Astrocyte of the cerebellum (primary cell): ENCODE measurements at places on chromosomes 1 and 21.

- DNase-seq: no peak
These were observed 37.1 kb upstream of the ANGPTL7 start for GRCh38 chr1:11151826-11152612.

DNA sequence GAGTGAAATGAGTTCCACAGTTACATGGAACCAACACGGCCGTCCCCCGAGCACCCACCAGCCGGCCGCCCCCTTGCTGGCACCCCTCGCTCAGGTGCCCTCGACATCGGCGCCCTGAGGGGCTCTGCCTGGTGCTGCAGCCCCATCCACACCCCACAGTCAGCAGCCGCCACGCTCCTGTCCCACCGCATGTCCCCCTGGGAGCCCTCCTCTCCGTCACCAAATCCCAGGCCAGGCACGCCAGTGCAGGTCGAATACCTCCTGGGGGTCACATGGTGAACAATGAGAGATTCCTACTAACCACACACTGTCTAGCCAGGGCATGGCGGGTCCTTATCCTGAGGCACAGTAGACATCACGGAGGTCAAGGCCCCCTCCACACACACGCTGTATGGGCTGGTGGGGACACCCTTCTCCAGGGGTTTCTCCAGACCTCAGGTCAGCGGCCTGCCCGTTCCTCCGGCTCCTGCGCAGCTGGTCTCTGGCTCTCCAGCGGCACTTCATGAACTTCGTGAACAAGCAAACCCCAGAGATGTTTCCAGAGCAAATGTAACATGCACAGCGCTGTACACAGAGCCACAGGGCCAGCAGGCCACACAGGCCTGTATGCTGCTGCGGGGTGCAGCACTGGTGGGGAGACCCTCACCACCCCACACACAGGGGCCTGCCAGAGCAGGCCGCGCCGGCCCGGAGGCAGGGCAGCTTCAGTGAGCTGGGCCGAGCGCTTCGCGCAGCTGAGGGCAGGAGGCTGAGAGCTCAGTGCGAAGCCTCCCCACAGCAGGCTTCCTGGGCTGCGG, 21.8 kb downstream of the POFUT2 start:
- DNase-seq: no peak

- no peak for DNase-seq
These were observed 33.4 kb downstream of the ADAMTS5 start for GRCh38 chr21:26933448-26933847.

DNA sequence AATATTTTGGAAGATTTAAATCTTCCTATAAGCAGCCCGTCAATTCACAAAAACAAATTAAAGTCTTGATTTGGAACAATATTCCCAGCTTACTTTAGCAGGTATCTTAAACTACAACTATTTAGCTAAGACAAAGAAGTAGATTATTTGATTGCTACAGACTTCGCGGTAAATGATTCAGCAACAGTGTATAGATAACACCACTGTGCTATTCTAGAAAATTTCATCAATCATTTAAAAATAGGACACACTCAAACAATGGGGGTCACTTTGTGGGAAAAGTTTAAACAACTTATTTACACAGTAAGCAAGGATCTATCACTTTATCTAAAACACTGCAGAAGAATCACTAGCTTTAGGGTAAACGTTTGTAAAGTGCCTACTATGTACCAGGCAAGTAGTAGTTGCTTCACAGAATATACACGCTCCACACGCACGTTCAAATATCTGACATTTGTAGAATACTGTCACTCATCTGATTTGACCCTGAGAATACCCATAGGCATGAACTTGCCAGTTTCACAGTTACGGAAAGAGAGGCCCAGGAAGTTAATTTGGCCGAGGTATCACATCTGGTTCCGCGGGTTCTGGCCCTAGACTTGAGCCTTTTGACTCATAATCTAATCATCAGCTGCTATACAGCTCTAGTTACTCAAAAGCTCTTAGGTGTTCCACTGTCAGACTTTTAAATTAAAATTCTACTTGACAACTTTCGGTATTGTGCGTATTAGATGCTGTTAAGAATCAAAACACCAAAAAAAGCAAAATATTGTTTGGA, 876 bp downstream of the DENND2C start:
- no peak for DNase-seq

DNA sequence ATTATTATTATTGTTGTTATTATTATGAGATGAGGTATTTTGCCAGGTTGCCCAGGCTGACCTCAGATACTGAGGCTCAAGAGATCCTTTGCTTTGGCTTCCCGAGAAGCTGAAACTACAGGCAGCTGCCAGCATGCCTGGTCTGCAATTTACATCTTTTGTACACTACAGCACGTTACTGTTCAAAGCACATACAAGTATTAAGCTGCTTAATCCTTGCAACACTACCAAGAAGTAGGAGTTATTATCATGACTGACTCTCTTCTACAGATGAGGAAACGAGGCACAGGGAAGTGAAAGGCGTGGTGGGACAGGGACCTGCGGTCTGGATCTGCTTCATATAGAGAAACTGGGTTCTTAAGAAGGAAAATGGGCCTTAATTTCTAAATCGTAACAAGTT, 11.6 kb downstream of the ERG start:
- DNase-seq: no peak

DNA sequence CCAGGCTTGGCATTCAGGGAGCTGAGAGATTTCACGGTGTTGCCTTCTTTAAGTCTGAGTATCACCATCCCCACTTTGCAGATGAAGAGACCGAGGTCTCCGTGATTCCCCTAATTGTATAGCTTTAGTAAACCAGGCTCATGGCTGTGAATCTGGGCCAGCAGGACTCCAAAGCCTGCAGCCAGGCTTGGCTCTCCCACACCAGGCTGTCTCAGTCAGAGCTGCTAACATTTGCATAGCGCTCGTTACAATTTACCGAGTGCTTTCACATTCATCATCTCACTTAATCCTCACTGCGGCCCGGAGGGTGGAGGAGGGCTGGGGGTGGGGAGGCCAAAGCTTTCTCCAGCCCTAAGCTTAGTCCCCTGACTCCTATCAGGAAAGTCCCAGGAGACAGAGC, 11.7 kb downstream of the C1orf94 start:
- DNase-seq: no peak

GRCh38 chr1:51973587-51974474, 16.7 kb downstream of the RAB3B start:
- no peak for DNase-seq

DNA sequence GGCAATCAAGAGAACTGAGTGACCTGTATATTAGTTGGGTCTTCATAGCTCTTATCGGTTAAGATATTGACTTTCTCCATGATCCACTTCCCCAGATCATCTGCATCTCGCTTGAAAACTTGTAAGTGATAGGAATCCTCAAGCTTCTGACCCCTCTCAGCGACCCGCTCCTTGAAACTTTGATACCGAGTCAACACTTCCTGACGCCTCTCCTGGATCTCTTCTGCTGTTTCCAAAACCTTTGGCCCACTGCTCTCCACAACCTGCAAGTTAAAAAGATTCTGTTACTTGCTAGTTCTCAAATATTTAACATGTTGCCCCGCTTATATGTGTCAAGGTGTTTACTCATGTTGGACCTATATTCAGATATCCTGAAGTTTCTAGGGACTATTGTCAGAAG, 1.4 kb downstream of the SPTA1 start:
- DNase-seq: no peak

DNA sequence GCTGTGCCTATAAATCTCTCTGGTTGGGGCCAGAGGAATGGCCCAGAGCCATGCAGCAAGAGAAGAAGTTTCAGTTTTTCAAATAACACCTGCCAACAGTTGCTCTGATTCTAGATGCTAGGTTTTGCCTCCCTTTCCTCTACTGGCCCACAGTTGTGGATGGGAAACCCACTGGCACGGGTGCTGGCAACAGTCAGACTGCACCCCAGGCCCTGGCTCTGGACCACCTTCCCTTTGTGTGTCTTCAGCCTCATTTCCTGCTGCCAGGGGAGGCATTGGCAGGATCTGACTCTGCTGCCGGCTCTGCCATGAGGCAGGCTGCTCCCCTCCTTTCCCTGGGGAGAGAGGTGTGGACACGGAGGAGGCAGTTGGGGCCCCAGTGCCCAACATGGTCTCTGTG, 142.0 kb downstream of the IGSF21 start:
- DNase-seq: no peak

DNA sequence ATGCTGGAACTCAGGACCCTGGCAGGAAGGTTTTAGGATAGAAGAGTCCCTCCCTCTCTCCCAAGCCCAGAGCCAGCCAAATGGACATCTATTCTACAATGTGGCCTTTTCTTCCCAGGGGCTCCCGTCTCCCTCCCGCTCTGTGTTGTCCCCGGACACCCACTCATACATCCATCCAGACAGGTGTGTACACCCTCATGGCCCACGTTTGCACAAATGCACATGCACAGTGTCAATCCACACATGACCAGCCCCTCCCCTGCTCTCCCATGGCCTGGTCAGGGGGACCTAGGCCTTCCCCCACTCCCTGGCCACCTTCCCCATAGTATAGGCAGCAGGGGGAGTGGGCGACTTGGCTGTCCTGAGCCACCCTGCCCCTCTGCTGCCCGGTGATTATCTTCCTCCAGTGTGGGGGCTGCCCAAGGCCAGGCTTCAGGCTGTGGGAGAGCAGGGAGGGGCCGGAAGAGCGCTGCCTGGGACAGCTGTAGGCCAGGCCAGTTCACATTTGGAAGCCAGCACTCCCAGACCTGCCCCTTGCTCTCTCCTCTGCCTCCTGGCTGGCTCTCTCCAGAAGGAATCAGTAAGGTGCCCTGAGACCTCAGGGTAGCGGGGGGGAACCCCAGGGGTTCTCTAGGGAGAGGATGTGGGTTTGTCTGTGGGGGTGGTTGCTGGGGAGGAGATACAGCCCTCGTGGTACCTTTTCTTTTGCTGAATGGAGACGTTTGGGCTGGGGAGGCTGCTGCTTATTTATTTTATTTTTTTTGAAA, 4.1 kb upstream of the PTPN7 start:
- DNase-seq: no peak

- no peak for DNase-seq
These were observed 15.4 kb downstream of the ACTRT2 start for GRCh38 chr1:3036447-3037280.

DNA sequence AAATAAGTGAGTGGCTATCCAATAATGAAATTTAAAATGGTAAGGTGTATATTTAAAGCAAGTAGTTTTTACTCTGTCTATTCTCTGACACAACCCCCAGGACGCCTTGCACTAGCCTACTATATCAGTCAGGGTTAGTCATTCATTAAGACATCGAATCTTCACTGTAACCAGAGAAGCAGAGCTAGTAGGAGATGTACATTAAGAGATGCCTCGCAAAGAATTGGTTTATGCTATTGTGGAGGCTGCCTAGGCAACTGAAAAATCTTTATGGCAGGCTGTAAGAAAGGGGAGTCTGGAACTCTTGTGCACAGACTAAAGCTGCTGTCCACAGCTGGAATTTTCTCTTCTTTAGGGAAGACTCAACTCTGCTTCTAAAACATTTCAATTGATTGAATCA, 28.8 kb downstream of the NTNG1 start:
- no peak for DNase-seq

- DNase-seq: no peak
These were observed 11.4 kb downstream of the SLC5A9 start for GRCh38 chr1:48233666-48234485.

DNA sequence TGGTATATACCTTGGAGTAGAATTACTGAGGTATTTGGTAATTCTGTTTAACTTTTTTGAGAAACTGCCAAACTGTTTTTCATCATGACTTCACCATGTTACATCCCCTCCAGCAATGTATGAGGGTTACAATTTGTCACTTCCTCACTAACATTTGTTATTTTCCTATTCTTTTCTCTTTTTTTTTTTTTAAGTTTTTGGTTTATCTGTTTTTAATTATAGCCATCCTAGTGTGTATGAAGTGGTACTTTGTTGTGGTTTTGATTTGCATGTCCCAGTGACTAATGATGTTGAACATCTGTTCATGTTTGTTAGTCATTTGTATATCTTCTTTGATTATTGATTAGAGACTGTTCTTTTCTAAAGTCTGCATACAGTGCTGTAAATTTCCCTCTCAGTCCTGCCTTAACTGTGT, 147.3 kb downstream of the HS2ST1 start:
- DNase-seq: peak; percentile 29

DNA sequence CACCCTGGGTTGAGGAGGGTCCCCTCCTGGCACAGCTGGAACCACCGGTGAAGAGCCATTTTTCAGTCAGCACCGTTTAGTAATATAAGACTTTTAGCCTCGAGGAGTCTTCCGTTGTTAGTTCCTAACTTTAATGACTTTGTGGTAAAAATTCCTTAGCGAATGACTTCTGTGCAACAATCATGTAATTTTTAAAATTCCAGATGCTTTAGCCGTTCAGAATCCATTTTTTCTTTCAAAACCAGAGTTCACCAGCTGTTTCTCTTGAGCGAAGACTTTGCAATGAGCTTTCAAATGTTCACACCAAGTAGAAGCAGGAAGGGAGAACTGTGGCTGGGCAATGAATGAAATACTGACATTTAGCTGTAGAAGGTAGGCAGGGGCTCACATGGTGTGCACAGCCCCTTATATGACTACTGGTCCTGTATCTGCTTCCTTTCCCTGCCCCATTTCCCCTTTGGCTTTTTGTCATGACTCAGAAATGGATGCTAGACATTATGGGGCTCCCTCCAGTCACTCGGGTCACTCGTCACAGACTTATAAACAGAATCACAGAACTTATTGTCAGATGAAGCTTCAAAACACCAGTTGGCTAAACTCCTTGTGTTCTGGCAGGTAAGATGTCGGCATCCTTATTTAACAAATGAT, 4.1 kb downstream of the DISC1 start:
- DNase-seq: no peak

DNA sequence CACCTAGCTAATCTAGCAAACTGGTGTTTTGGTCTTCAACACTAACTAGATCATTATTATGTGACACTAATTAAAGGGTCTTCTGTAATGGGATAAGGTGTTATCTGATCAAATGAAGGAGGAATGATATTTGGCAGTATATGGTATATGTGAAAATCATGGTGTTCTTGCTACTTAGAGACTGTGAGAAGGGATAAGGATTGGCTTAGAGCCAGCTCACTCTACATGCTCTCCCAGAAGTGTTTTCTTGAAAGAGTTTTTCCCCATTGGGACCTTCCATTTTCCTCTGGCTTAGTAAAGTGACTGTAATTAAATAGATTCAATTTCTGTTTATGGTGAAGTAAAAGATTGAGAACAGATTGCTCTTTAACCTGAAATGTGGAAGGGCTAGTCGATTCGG, 71.2 kb upstream of the RGL1 start:
- DNase-seq: no peak

GRCh38 chr1:159775716-159776115, 5.0 kb upstream of the DUSP23 start:
- no peak for DNase-seq

DNA sequence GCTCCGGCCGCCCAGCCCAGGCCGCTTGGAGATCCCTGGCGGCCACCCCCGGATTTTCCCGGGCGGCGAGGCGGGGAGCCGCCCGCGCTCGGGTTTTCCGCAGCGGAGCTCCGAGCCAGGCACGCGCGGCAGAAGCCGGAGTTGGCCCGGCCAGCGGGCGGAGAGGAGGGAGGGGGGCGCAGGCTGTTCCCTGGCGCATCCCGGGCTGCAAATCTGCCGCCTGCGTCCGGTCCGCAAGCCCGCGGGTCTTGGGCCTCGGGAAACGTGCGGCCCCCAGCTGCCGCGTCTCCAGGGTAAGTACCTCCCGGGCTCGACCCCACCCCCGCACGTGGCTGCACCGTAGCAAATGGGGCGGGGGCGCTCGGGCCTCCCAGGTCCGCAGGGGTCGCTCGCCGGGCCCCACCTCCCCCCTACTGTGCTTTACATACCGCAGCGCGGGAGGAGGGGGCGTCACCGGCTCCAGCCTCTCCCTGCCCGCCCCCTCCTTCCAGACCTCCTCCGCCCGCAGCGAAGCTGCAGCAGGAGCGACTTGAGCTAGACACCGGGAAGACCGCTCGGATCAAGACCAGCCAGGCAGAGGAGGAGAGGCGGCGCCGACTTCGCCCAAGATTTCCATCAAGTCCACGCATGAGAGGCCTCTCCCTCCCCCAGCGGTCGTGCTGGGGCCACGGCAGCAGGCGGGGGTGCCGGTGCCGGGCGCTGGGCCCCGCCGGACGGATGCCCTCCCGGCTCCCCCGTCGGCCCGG, 1.6 kb downstream of the TMEM200B start:
- DNase-seq: no peak
